ENCODE measurements at places on chromosomes 5 and 9.

GRCh38 chr9:81156381-81156780 is 533.0 kb downstream of the TLE1 start:
- no peak for DNase-seq

GRCh38 chr9:132071847-132072507 is 7.7 kb downstream of the MED27 start:
- DNase-seq, result no peak

DNA sequence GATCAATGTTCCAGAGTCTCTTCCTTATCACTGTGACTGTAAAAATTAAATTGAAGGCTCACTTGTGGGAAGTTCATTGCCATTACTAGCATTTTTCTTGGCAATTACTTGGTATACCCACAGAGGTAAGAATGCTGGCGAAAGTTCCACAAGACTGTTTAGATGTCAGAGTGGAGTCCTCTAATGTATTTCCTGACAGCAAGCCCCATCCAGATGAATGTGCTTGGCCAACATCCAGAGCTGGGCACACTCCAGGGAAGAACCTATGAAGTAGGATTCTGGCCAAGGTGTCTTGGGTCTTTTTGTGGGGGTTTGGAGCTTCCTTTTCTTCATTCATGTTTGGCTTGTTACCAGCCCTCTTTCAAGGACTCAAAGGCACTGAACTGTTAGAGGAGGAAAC is 473.6 kb downstream of the DMAC1 start:
- no peak for DNase-seq

- DNase-seq, result no peak
These were observed 50.3 kb downstream of the APBA1 start for GRCh38 chr9:69621730-69622460.

DNA sequence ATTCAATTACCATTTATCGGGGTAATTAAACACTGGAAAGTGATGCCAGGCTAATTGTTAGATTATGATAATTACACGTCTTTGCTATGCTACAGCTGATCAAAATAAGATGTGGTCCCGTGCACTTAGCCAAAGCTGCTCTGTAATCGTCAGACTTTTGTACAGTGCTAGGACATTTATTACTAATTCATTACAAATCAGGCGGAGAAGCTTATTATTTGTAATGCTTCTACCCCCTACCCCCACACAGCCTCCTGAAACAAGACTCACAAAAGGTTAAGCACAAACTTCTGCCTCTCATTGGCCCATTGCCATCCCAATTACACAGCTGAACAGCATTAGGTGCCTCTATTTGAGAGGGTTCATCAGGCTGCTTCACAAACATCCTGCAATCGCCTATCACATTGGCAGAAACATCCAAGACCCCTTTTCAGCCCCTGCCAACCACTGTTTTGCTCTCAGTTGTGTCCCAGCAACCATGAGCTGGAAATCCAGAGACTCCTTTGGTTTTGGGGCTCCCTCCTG is 232.7 kb downstream of the EFNA5 start:
- no peak for DNase-seq

DNA sequence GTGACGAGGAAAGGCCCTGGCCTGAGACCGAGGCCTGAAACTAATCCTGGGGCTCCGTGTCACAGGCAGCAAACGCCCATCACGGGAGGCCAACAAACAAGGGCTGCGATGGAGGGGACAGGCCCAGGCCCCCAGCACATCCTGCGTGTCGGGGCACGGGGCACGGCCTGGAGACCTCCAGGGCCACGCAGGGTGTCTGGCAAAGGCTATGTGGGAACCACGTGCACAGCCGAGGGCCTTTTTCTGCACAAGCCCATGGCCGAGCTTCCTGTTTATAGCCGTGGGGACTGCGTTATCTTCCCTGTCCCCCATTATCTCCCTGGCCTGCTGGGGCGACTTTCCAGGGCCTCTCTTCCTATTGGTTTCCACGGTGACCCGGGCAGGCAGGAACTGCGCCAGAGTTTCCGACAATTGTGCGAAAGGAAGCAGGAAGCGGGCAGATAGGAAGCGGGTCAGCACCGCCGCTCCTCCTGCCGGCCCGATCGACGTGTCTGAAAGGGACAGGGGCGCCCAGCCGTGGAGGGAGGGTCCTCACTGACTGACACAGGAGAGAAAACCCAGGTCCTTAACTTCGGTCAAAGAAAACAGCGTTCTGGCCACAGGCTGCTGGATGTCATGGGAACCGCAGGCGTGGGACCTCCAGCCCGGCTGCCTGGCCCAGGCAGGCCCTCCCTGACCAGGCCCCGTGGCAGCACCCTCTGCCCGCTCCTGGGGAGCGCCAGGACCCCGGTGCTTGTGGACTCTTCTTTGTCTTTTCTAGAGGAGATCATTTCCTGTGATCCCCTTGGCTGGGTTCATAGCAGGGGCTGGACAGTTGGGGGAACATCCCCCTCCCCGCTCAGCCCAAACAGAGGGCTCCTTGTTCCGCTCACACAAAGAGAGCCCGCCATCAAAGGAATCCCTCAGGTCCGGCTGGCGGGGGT is 29.1 kb upstream of the SEC16A start:
- DNase-seq, result peak; percentile 89

- DNase-seq, result no peak
These were observed 1.3 kb downstream of the MACIR start for GRCh38 chr5:103259705-103260355.

All from heart left ventricle (tissue), 16 donors.